Globus pallidus (tissue), 1 donor: ENCODE measurements at places on chromosomes 5 and 9.

DNA sequence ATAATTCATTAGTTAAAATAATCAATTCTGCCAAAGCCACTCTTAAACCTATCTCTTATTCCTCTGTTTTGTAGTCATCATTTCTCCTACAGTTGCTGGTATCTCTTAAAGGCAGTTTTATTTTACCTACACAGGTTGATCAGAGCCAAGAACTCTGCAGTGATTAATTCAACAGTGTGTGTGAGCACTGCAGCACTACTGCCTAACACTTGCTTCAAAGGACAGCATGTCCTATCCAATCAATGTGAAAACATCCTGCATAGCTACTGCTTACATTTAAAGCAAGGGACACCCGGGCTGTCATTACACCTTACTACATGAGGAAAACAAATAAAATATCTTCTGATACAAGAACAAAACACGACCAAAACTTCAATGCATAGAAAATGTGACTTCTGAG lies 45.1 kb upstream of the HK3 start:
- DNase-seq = no peak

DNA sequence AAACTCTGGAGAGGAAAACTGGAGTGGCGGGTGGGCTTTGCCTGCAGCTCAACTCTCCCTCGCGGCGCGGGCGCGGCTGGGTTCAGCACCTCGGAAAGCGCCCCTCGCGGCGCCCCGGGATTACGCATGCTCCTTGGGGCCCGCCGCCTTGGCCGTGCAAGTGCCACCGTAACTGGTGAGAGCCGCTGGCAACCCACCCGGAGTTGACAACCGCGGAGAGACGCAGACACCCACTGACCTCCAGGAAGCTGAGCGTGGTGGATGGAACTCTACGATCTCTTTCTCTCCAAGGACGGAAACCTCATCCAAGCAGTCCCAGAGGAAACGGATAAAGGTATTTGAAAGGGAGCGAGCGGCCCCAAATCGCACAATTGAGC lies 194 bp upstream of the RXFP3 start:
- peak; percentile 5 for DNase-seq

DNA sequence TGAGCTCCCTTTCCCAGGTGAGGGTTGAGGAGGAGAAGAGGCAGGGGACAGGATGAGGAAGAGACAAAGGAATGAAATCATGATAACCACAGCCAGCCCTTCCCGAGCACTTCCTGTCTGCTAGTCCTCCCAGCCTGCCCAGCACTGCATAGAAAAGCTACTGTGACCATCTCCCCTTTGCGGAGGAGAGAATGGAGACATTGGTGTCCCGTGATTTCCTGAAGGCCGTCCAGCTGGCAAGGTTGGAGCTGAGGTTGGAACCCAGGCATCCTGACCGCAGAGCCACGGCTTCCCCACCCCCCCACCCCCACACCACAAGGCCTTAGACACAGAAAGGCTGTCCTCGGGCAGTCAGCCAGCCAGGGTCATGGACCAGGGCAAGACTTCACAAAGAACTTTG lies 131.1 kb upstream of the ICE1 start:
- no peak for DNase-seq

DNA sequence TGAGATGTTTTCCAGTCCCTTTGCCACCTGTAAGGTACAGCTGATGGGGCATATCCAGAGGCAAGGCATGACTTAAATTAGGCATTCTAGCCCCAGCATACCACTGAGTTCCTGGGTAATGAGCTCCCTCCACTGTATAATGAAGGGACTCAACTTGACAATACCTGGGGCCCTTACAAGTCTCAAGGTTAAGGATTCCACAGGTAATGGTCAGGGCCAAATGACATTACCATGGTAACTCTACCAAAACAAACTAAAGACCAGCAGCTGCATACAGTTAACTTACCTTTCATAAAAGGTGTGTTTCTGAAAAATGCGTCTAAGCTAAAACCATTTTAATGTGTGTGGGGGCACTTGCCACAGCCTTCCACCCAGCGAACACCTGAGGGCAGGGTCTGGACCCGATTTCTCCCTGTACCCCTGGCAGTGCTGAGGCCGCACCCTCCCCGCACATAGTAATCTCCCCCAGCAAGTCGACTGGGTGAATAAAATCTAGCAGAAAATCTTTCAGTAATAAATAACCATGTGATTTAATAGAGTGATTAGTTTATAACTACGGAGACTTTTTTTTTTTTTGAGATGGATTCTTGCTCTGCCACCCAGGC lies 24.2 kb downstream of the CCDC69 start:
- DNase-seq = no peak

DNA sequence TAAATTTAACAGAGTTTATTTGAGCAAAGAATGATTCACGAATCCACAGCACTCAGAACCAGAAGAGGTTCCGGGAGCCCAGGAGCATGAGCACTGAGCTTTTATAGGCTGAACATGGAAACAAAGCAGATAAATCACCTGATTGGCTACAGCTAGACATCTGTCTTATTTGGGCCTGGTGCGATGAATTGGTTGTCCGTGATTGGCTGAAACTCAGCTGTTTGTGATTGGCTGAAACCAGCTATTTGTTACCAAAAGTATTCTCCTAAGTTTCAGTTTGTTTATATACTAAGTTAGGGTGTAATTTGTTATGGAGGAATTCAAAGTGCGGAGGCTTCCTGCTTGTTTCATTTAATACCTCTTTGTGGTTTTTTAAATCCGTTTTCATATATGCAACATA lies 15.8 kb upstream of the LCP2 start:
- DNase-seq = no peak

DNA sequence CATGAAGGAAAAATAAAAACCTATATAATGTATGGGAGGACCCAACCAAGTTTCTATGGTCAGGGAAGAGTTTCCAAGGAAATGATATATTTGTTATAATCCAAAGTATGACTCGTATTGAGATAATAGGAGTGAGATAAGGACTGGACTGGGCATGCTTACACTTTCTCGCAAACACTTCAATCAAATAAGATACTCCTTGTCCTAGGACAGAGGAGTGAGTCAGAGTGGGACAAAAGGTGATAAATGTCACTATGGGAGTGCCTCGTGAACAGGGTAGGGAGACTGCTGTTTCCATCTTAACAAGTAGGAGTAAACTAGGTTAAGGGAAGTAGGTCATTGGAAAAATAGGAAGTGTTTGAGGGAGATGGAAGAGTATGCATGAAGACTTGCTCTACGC lies 47.2 kb downstream of the MACIR start:
- DNase-seq = no peak

GRCh38 chr9:34653151-34654072 lies 1.4 kb downstream of the IL11RA start:
- DNase-seq = no peak

DNA sequence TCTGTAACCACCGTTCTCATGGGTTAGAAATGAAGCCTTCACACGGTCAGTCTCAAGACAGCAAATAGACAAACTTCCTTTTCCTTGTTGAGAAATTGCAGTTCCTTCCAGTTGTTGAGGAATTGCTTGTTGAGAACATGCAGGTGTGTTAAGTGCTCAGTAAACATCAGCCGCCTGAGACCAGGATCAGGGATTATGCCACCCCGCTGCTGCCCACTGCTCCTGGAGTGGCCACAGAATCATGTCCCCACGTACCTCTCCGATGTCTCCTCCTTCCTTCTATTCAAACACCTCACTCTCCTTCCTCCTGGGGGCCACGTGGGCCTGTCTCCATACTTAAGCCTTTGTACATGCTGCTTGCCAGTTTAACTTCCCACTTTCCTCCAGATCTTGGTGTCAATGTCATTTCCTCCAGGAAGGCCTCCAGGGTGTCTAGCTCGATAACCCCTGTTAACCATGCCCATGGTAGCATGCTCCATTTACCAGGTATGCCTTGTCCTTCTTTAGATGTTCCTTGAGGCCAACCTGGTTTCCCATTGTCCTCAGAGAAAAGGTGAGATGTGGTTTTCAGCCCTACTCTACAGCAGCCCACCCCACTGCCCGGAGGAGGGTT lies 33.8 kb upstream of the RPL26L1 start:
- no peak for DNase-seq

DNA sequence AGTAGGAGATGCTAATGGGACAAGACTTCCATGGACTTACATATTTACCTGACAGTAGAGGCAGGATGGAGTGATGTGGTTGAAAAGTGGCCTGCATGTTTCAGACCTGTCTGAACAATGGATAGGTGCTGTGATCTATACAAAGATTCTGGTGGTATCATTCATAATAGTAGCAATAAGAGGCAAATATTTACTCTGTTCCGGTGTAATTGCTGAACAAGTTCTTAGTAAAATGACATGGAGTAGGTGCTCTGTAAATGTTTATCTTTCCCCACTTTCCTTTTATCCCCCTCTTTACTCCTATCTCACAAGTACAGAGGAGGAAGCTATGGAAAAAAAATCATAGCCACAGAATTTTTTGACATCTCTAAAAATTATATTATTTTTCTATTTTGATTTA lies 159.0 kb upstream of the SLC12A2 start:
- DNase-seq = no peak

DNA sequence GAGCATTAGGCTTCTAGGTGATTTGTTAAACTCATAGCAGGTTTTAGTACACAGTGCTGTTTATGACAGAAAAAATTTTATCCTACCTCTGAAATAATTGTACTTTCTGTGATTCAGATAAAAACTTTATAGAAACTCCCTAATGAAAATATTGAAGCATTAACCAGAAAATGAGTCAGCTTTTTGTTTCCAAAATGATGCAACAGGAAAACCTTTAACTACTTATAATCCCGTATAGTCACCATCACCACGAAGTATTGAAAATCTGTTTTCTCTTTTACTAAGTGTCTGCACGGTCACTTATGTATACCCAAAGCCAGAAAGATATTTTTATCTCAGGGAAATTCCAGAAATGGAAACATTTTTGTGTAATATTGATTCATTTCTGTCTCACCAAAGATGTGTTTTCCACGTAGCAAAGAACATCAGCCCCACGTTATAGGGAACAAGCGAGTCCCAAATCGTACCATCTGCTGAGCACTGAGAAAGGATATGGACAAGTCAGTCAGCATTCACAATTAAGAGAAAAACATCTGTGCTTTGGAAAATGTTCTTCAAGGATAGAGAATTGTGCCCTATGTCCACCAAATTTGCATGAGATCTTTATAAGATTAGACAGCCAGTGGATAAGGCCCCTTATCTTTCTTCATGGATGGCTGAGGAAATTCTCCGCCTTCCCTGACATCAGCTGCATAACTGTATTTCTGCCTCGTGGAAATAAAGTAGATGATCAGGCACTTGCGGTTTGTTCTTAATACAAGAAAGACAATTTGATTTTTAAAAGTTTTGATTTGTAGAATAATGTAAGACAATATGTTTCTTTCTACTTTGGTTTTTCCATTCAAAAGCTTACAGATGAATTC lies 41.9 kb downstream of the TNFAIP8 start:
- DNase-seq = no peak

- DNase-seq = no peak
These were observed 39.8 kb downstream of the F2RL2 start for GRCh38 chr5:76583163-76584047.

DNA sequence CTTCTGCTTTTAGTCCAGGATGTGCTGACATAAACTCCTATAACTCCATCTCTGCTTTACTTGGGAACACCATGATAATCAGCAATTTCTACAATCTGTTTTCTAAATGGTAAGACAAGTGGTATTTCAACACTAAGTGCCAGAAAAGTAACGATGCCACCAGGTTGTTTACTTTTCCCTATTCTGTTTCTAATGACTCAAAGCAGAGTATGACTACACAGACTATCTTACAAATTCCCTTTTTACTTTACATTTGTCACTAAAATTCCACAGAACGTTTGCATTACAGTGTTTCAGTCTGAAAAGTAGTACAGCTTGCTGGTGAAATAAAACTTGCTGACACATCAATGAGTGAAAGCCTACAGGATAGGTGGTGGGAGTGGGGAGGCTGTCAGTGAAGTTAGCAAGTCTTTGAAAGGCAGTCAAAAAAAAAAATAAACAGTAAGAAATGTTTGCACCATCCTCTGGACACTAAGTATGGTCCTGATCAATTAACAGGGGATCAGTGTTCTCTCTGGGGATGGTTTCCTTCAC lies 186.5 kb downstream of the LURAP1L start:
- no peak for DNase-seq

GRCh38 chr9:87502391-87503221 lies 4.9 kb downstream of the DAPK1 start:
- DNase-seq = no peak

- peak; percentile 12 for DNase-seq
These were observed 47.4 kb upstream of the SHC3 start for GRCh38 chr9:89225991-89226471.

GRCh38 chr9:133954862-133955529 lies 37.1 kb downstream of the VAV2 start:
- no peak for DNase-seq

DNA sequence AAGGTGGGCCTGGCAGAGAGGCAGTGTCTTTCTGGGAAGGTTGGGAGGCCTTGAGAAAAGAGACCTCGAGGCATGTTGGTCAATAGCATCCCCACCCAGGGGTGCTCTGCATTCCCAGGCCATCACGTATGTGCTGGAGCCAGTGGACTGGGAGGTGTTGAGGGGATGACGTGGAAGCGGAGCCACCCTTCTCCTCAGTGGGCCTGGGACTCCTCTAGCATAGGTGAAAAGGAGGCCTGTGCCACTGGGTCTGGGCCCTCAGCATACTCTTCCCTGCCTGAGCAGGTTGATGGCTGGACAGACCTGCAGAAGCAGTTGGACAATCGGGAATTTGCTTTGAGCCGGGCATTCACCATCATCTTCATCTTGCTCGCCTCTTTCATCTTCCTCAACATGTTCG lies 25.5 kb downstream of the PITX1 start:
- DNase-seq = no peak

GRCh38 chr9:121059513-121059912 lies 9.4 kb upstream of the C5 start:
- DNase-seq = no peak

GRCh38 chr5:180378438-180379344 lies 25.6 kb upstream of the GFPT2 start:
- no peak for DNase-seq

GRCh38 chr9:94085062-94085639 lies 887 bp downstream of the PTPDC1 start:
- peak; percentile 55 for DNase-seq

GRCh38 chr5:60978968-60979367 lies 34.0 kb downstream of the NDUFAF2 start:
- no peak for DNase-seq

DNA sequence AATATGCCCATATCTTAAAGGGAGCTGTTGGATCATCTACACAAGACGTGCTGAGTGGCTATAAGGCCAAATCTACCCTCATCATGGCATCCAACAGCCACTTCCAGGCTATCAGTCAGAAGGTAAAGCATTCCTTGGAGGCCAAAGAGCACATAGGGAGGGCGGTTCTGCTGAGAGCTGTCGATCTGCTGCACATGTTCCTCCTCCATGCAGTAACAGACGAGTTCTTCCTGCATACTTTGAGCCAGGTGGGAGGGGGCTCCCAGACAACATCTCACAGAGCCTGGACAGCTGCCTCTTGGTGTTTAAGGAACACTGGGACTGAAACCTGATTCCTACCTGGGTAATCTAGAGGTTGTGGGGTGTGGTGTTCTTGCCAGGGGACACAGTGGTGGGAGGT lies 93.3 kb upstream of the RAI14 start:
- no peak for DNase-seq

DNA sequence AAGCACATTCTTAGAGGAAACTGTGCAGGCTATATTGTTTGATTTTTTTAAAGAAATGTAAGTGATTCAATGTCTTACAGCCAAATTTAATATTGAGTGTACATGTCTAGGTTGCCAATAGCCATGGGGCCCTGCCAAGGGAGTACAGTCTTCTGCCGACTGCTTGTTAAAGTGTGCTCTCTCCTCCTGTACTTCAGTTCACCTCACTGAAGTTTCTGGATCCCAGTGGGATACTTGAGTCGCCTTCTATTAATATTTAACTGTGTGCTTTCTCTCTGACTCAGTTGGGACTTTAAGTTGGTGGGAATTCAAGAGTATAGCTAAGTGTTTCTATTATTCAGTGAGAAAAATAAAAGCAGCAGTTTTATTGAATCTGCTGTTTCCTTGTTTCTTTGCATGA lies 44.5 kb upstream of the C5orf47 start:
- no peak for DNase-seq
